Activated CD8-positive, alpha-beta T cell treated with anti-CD3 and anti-CD28 coated beads, Interleukin-2, amount 10 ng/mL, durations not matched to agents 7 days and 5 days (primary cell): ENCODE measurements at places on chromosomes 1 and 21.

- H3K27me3 ChIP-seq = peaks cover 13% of the 10 kb centered on the region
- H3K4me3 ChIP-seq = no peak overlapping the region
- H3K27ac ChIP-seq = no peak overlapping the region
- H3K36me3 ChIP-seq = no peaks in the 10 kb centered on the region
- DNase-seq = no peak
Observed at GRCh38 chr1:93414749-93415148, 33.2 kb upstream of the FNBP1L start.

GRCh38 chr1:1293263-1294249, 13.3 kb downstream of the SCNN1D start:
- H3K27me3 ChIP-seq = no peaks in the 10 kb centered on the region
- peaks cover 6% of the 10 kb centered on the region for H3K4me1 ChIP-seq
- no peak for DNase-seq
- no peak overlapping the region for H3K27ac ChIP-seq
- H3K36me3 ChIP-seq = peaks cover 4% of the 10 kb centered on the region

DNA sequence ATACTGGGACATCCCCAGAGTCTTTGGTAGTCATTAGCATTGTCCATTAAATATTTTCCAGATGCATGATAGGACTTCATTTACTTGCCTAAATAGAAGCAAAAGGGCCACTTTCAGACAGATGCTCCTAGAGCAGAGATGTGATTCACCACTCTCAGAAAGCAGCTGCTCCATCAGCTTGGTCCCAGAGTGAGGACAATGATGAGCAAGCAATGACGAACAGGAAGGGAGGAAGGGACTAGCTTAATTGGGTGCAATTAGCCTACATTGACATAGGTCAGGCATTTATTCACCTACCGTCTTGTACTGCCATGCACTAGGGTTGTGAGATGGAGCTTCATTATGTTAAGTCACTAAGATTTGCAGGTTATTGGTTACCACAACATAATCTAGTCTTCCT, 85.1 kb upstream of the PLXNA2 start:
- no peak overlapping the region for H3K27ac ChIP-seq
- H3K36me3 ChIP-seq = no peaks in the 10 kb centered on the region
- H3K4me3 ChIP-seq = no peak overlapping the region
- no peak for DNase-seq
- peaks cover 10% of the 10 kb centered on the region for H3K27me3 ChIP-seq
- H3K4me1 ChIP-seq = no peaks in the 10 kb centered on the region

GRCh38 chr1:236027104-236027503, 37.8 kb downstream of the NID1 start:
- no peaks in the 10 kb centered on the region for H3K27me3 ChIP-seq
- H3K27ac ChIP-seq = no peak overlapping the region
- H3K4me1 ChIP-seq = peaks cover 6% of the 10 kb centered on the region
- H3K4me3 ChIP-seq = no peak overlapping the region

GRCh38 chr1:31531177-31531999, 44.9 kb upstream of the TINAGL1 start:
- H3K27ac ChIP-seq = no peak overlapping the region
- H3K4me3 ChIP-seq = no peak overlapping the region
- peaks cover 29% of the 10 kb centered on the region for H3K27me3 ChIP-seq
- no peaks in the 10 kb centered on the region for H3K36me3 ChIP-seq
- peaks cover 12% of the 10 kb centered on the region for H3K4me1 ChIP-seq
- DNase-seq = no peak

- no peak overlapping the region for H3K4me3 ChIP-seq
- peaks cover 4% of the 10 kb centered on the region for H3K36me3 ChIP-seq
- no peak for DNase-seq
- no peaks in the 10 kb centered on the region for H3K27me3 ChIP-seq
- peaks cover 90% of the 10 kb centered on the region for H3K4me1 ChIP-seq
Observed at GRCh38 chr1:23599125-23599524, 39.8 kb upstream of the ID3 start.

GRCh38 chr1:109959974-109960744, 24.4 kb upstream of the AHCYL1 start:
- DNase-seq = no peak
- no peaks in the 10 kb centered on the region for H3K36me3 ChIP-seq
- no peak overlapping the region for H3K4me3 ChIP-seq
- H3K4me1 ChIP-seq = no peaks in the 10 kb centered on the region
- H3K27ac ChIP-seq = no peak overlapping the region

GRCh38 chr1:195529881-195530280, 1078.4 kb downstream of the KCNT2 start:
- H3K36me3 ChIP-seq = no peaks in the 10 kb centered on the region
- no peaks in the 10 kb centered on the region for H3K4me1 ChIP-seq
- no peak overlapping the region for H3K4me3 ChIP-seq
- no peak overlapping the region for H3K27ac ChIP-seq
- no peak for DNase-seq

- H3K36me3 ChIP-seq = no peaks in the 10 kb centered on the region
- H3K27ac ChIP-seq = no peak overlapping the region
- H3K27me3 ChIP-seq = no peaks in the 10 kb centered on the region
Observed at GRCh38 chr1:214029796-214030195, 42.0 kb downstream of the PROX1 start.

DNA sequence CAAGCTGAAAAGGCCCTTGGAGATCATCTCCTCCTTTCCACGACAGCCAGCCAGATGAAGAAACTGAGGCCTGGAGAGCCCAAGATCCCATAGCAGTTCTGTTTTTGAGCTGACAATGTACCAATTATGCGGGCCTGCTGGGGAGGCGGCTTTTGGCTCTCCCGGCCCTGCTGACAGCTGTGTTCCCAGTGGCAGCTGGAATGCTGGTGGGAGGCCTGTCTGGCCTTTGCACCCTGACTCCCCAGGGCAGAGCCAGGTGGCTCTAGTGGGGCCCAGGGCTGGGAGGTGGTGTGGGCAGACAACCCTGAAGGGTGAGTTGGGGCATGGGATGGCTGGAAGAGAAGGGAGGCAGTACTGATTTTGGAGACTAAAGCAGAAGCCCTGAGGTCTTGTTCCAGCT, 30.7 kb upstream of the WASF2 start:
- H3K27me3 ChIP-seq = no peaks in the 10 kb centered on the region
- peak overlapping the region; percentile 84 for H3K4me3 ChIP-seq
- H3K4me1 ChIP-seq = peaks cover 69% of the 10 kb centered on the region
- H3K36me3 ChIP-seq = peaks cover 2% of the 10 kb centered on the region
- H3K27ac ChIP-seq = peak overlapping the region; percentile 93

- no peak overlapping the region for H3K27ac ChIP-seq
- H3K27me3 ChIP-seq = no peaks in the 10 kb centered on the region
- DNase-seq = no peak
- H3K4me3 ChIP-seq = no peak overlapping the region
- no peaks in the 10 kb centered on the region for H3K4me1 ChIP-seq
Observed at GRCh38 chr1:12001996-12002493, 17.3 kb upstream of the MIIP start.

GRCh38 chr1:103348136-103348535, 177.4 kb upstream of the RNPC3 start:
- H3K4me1 ChIP-seq = no peaks in the 10 kb centered on the region
- no peak overlapping the region for H3K4me3 ChIP-seq
- H3K27me3 ChIP-seq = no peaks in the 10 kb centered on the region
- H3K27ac ChIP-seq = no peak overlapping the region
- H3K36me3 ChIP-seq = no peaks in the 10 kb centered on the region
- DNase-seq = no peak

- H3K27ac ChIP-seq = no peak overlapping the region
- peaks cover 7% of the 10 kb centered on the region for H3K36me3 ChIP-seq
- no peaks in the 10 kb centered on the region for H3K27me3 ChIP-seq
- DNase-seq = no peak
- no peak overlapping the region for H3K4me3 ChIP-seq
Observed at GRCh38 chr1:19698181-19698580, 33.5 kb downstream of the HTR6 start.

DNA sequence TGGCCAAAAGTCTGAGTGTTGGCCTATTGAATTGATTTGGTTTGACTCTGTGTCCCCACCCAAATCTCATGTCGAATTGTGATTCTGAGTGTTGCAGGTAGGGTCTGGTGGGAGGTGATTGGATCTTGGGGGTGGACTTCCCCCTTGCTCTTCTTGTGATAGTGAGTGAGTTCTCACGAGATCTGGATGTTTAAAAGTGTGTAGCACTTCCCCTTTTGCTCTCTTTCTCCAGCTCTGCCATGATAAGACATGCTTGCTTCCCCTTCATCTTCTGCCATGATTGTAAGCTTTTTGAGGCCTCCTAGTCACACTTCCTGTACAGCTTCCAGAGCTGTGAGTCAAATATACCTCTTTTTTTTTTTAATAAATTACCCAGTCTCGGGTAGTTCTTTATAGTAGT, 297.1 kb upstream of the ZRANB2 start:
- H3K27me3 ChIP-seq = no peaks in the 10 kb centered on the region
- H3K36me3 ChIP-seq = no peaks in the 10 kb centered on the region
- no peak overlapping the region for H3K4me3 ChIP-seq
- no peaks in the 10 kb centered on the region for H3K4me1 ChIP-seq
- no peak overlapping the region for H3K27ac ChIP-seq
- no peak for DNase-seq

DNA sequence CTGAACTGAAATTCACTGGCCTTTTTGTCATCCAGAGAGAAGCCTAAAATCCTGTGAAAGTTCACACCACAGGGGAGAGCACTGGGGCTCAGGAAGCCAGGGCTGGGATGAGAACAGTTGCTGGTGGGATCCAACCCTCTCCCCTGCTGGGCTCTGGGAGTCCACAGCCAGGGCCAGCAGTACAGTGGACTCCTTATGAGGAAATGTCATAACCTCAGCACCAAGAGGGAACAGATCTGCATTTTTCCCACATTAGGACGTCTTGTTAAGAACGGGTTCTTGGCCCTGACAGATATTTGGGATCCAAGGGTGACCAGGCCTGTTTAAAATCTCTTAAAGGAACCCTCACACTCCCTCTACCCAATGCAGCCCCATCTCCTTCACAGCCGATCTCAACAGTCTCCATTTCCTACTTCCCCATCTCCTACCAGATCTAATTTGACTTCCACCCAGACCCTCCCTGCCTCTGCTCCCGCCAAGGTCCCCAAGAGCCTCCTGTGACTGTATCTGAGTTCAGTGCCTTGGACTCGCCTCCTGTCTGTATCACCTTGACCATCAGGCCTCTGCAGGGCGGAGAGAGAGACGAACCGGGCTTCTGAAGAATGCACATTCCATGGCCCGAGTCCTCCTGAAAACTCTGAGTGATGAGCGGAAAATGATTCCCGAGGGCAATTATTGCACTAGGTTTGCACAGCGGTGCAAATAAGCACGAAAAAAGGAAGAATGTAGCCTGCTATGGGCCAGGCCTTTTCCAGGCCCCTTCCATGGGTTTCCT, 159.9 kb downstream of the TRABD2B start:
- H3K4me1 ChIP-seq = no peaks in the 10 kb centered on the region
- DNase-seq = no peak

DNA sequence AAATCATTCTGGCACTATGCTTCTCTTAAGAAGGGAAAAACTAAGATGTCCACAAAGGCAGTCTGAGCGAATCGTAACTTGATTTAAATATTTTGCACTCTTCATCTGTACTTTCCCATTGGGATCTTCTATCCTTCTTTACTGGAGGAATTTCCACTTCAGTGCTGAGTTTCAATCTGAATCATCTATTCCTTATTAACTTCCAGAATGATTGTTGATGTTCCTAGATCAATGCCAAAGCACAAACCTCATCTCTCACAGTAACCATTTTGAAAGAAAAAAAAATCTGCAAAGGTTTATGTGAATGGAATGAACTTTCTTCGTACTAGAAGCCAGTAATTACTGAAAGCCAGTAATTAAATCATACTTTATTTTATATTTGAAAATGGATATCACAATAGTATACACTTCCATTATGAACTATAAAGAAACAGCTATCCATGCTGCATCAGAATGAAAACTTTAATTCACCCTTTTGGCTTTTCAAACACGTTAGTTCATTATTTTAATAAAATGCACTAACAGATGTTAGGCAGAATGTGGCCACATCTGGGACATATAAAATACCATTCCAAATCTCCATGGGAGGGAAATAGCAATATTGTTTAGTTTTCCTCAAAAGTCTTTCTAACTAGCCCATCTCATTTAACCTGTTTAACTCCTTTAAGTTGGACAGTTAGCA, 5.5 kb upstream of the RNF2 start:
- peaks cover 7% of the 10 kb centered on the region for H3K4me1 ChIP-seq
- no peak overlapping the region for H3K4me3 ChIP-seq
- H3K27me3 ChIP-seq = peaks cover 9% of the 10 kb centered on the region
- DNase-seq = no peak

DNA sequence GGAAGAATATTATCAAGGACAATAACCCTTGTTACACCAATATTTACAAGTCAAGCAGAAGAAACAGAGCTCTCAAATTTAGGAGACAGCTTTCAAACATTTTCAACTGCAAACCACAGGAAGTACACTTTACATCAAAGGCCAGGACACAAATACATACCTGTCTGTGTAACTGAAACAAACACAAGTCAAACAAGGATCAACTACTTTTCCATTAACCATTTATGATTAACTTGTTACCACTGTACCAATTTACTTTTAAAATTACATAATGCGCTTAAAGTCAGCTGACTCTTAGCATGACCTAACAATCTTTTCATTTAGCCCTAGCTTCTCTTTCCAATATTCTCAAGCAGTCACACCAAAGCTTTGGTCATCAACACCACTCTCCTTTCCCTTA, 43.5 kb downstream of the TRIM33 start:
- peak overlapping the region; percentile 77 for H3K27ac ChIP-seq
- H3K4me1 ChIP-seq = peaks cover 33% of the 10 kb centered on the region
- DNase-seq = no peak
- no peaks in the 10 kb centered on the region for H3K27me3 ChIP-seq
- H3K4me3 ChIP-seq = peak overlapping the region; percentile 42

GRCh38 chr1:227273557-227273956, 44.7 kb downstream of the CDC42BPA start:
- H3K4me1 ChIP-seq = no peaks in the 10 kb centered on the region
- peaks cover 2% of the 10 kb centered on the region for H3K27me3 ChIP-seq
- H3K27ac ChIP-seq = no peak overlapping the region
- DNase-seq = peak; percentile 26

DNA sequence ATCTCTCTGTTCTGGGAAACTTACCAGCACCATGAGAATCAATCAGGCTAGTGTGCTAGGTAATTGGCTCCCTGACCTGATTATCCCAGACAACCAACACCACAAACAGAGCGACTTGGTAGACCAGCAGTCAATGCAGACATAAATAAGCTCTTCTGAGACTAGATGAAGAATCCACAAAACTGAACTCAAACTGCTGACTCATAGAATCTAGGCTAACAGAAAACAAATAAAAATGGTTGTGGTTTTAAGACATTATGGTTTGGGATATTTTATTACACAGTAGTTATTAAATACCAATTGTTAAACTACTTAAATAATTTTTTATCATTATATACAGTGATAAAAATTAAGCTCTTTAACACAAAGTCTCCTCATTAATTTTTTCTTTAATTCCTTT, 535.7 kb downstream of the COL11A1 start:
- no peak overlapping the region for H3K27ac ChIP-seq
- H3K36me3 ChIP-seq = no peaks in the 10 kb centered on the region
- no peaks in the 10 kb centered on the region for H3K27me3 ChIP-seq

- H3K27me3 ChIP-seq = no peaks in the 10 kb centered on the region
- H3K27ac ChIP-seq = no peak overlapping the region
- H3K4me3 ChIP-seq = no peak overlapping the region
- H3K36me3 ChIP-seq = peaks cover 7% of the 10 kb centered on the region
Observed at GRCh38 chr21:14058566-14058965, 152.2 kb downstream of the LIPI start.

- H3K36me3 ChIP-seq = no peaks in the 10 kb centered on the region
- no peak for DNase-seq
Observed at GRCh38 chr1:26098602-26099001, 13.0 kb upstream of the PDIK1L start.
